ENCODE measurements at places on chromosomes 3 and 15. TPM values are rescaled to one million over a fixed set of nuclear protein-coding genes. Genes with fewer than 3 reads are reported as not detected.

Gene NOX5
- not detected for total RNA-seq

Gene IGSF10
- 0.19 TPM for total RNA-seq

Gene BAHD1
- 30.1 TPM for total RNA-seq

Gene HHATL
- not detected for total RNA-seq
